Body of pancreas (tissue), 4 donors: ENCODE measurements at places on chromosomes 5 and 9. TPM values are rescaled to one million over a fixed set of nuclear protein-coding genes. Genes with fewer than 3 reads are reported as not detected.

- peak; percentile 82 for DNase-seq
Observed at GRCh38 chr5:76337953-76338451, 65.1 kb upstream of the IQGAP2 start.

- no peak for DNase-seq
Observed at GRCh38 chr5:18872978-18873377, 1115.0 kb downstream of the CDH18 start.

- no peak for DNase-seq
Observed at GRCh38 chr5:154571325-154572035, 93.5 kb upstream of the HAND1 start.

BTNL8 gene
- not detected for total RNA-seq

PFN3 gene
- not detected for total RNA-seq

DNA sequence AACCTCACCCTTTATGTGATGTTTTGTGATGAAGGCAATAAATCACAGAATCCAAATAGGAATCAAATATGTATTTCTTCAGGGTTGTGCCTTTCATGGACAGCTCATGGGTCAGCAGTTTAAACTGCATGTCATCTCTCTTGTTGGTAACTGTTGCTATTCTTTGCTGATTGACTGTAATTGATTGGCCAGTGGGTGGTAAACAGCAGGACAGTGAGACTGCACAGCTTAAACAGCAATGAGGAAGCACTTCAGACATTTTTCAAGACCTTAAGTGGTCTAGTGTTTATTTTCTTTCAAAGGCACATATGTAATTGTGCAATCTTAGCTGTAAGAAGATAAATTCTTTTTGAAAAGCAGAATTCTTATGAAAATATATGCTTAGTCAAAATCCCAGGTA is 260.5 kb downstream of the COX7C start:
- DNase-seq = no peak

DNA sequence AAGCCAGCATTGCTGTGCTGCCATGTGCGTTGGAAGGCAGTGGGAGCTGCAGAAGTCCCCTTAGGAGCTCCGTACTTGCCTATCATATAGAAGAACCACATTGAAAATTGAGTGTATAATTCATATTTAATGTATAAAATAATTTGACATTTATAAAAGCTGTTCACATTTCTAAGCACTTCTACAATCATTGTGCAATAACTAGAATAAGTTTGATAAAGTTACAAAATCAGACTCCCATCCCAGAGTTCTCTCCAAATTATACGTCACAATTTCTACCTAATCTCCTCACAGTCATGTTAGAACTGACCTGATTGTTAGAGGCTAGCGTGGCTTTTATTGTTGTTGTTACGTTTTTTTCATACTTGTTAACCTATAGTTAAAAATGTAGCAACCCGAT is 123.5 kb upstream of the ZNF366 start:
- DNase-seq = no peak

DNA sequence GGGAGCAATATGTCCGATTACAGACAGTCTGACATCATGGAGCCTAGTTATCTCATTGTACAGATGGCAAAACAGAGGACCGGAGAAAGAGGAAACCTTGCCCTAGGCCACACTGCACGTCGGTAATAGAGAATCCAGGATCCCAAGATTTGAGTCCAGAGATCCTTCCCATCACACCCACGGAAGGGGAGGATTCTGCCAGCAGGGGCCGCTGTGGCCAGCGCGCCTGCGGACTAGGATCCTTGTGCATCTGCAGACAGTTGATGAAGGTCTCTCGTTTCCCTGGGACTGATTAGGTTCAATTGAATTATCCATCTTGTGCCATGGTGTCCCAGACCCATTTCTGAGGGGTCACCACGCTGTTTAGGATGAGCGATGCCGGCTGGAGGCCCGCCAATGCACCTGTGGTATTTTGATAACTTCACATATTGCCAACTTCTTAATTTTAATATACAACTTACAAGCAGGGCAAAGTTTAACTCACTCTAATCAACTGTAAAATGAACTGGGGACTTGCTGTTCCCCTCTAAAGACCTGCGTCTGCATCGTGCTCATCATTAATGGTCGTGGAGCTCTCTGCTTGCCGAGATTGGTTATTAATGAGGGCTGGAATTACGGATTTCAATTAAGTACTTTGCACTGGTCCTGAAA is 592.7 kb upstream of the BRINP1 start:
- DNase-seq = peak; percentile 45

SRA1 gene
- total RNA-seq = 10.9 TPM

DNA sequence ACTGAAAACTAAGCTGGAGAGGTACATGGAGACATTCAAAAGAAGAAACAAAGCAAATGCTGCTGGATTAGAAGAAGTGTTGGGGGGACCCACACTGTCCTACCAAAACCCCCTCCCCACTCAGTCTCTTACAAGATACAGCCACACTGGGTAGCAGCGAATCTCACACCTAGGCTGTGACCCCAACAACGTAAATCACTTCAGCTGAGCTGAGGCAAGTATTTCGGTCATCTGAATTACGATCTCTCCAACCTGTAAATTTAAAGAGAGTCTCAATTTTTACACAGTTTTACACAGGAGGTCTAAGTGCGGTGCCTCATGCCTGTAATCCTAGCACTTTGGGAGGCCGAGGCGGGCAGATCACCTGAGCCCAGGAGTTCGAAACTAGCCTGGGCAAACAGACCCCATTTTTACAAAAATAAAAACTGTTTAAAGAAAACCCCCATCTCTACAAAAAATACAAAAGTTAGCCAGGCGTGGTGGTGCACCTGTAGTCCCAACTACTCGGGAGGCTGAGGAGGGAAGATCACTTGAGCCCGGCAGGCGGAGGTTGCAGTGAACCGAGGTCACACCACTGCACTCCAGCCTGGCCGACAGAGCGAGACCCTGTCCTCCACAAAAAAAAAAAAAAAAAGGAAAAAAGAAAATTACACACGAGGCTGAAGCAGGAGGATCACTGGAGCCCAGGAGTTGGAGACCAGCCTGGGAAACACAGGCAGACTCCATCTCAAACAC is 3.4 kb downstream of the CAMSAP1 start:
- no peak for DNase-seq

GRCh38 chr5:136766456-136766855 is 401.1 kb upstream of the TRPC7 start:
- DNase-seq = no peak

GRCh38 chr9:131961496-131961880 is 118.2 kb downstream of the MED27 start:
- DNase-seq = no peak

GTF2H2C gene
- 13.0 TPM for total RNA-seq

- DNase-seq = no peak
Observed at GRCh38 chr9:124520206-124520596, 13.0 kb upstream of the NR5A1 start.

DNA sequence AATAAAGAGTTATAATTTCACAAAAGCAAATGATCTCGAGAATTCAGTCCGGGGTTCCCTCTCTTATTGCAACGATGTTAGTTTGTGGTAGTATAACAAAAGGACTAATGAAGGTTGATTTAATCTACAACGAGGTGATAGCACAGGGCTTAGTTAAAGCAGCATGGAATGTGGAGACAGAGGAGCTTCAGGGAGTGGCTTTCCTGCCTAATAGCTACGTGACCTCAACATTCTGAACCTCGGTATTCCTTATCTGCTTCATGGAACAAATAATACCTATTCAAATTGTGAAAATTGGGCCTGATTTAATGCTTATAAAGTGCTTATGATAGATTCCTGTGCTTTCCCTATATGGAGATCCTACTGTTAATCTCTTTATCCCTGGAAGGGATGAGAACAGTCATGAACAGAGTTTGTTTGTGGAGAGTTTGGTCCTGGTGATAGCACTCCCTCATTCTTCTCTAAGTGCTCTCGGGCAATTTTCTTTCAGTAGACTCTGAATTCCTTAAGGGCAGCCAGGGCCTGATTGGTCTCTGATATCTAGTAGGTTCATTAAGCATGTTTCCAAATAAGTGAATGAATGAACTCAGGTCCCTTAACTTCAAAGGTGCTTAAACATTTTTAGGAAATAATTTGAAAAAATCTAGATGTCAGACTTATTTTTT is 104.1 kb upstream of the TUT7 start:
- no peak for DNase-seq

SCGB3A2 gene
- total RNA-seq = not detected

GRCh38 chr5:56406221-56406620 is 173.1 kb upstream of the ANKRD55 start:
- DNase-seq = no peak

SPATA31D1 gene
- total RNA-seq = not detected

DNA sequence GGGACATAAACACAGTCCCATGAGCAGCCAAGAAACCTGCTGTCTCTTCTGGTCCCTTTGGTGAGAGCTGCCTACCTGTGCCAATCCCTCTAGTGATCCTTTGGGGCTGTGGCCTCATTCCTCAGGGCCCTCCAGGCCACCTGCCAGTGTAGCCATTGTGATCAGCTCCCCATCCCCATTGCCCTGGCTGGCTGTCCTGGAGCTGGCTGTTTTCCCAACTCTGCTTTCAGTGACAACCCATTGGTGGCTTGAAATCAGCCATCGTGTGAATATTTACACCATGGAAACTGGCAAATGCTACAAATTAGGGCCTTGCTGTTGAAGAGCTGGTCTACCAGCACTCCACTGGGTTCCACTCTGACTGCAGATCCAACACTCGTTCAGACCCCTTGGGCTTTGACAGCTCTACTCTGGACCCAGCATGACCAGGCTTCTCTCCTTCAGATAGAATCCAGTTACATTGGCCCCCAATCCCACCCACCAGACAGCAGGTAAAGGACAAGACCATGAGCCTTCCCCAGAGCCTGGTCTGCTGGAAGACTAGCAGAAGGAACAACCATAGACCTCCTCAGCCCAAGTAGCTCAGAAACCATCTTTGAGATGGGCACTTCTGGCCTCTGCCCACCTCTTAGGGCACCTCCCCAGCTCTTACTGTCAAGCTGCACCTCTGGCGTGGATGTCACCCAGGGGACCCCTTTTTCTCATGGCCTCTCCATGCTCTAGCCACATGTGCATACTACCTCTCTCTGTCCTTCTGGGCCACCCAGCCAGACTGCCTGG is 69.2 kb upstream of the NEK6 start:
- no peak for DNase-seq

- no peak for DNase-seq
Observed at GRCh38 chr9:127015921-127016512, 101.4 kb downstream of the RALGPS1 start.

DNA sequence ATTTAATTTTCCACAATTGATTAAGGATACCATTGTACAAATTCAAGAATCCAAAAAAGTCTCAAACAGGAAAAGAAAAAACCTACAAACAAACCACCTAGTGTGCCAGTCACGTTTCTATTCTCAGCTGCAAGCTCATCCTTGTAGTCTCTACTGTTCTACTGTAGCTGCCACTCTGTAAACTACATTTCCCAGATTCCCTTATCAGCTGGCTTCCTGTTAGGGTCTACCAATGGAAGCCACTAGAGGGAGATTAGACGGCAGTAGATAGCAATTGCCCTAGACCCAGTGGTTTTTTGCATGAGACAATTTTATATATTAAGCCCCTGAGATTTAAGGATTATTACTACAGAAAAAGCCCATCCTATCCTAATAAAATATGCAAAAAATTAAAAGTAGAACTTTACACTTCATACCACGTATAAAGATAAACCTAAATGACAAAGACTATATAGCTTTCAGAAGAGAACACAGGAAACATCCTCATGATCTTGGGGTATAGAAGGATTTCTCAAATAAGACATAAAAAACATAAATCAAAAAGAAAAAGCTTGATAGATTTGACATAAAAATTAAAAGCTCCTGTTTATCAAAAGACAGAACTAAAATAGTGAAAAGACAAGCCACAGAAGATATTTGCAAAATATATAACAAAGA is 37.4 kb downstream of the P4HA2 start:
- no peak for DNase-seq

- DNase-seq = no peak
Observed at GRCh38 chr5:128470663-128471062, 67.4 kb downstream of the FBN2 start.

DNA sequence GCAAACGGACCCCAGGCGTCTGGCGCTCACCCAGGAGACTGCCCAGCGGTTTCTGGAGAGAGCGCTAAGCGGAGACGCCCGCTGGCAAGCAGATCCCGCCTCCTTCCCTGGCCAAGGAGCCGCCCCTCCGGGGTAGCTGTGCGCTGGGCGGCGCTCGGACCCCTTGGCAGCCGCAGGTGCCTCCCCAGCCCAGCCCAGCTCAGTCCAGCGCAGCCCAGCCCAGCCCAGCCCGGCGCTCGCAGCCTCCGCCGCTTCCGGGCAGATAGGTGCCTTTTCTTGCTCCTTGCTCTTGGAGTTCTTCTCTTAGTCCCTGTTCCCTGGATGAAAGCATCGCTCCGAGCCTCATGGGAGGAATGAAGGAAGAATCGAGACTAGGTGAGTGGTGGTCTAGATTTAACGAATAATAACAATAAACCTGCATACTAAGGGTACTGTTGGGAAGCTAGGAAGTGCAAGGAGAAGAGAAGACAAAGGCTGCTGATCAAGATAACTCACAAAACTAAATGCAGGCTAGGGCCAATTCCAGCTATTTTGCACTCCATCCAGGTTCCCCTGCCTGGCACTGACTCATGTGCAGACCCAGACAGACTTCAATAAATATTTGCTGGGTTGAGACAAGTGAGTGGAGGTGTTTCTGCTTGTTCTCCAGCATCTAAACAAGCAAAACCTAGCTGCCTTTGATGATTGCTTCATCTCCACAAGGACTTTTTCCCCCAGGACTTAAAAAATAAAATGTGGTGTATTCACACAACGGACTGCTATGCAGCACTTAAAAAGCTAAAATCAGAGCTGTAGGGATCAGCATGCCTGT is at the start of gene STK32A:
TSS of gene STK32A (plus strand) at position 202 of the 811 bp plus-strand sequence. CDS start 4,609 bp downstream, outside the sequence.
- DNase-seq = peak; percentile 85

DNA sequence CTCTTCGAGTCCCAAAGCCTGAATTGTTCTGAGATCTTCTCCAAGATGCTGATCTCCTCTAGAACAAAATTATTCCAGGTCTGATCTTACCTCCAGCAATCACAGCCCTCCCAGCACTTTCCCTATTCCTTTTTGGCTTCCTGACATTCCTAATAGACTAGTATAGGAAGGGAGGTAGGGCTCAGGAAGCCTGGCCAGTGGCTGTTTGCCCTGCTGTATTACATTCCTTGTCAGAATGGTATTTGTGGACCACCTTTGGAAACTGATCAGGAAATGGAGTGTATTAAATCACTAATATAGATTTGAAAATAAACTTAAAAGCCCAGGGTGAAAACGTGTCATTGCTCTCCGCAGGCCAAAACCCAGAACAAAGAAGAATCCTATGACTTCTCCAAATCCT is 74.3 kb upstream of the ENTREP1 start:
- DNase-seq = no peak

DNA sequence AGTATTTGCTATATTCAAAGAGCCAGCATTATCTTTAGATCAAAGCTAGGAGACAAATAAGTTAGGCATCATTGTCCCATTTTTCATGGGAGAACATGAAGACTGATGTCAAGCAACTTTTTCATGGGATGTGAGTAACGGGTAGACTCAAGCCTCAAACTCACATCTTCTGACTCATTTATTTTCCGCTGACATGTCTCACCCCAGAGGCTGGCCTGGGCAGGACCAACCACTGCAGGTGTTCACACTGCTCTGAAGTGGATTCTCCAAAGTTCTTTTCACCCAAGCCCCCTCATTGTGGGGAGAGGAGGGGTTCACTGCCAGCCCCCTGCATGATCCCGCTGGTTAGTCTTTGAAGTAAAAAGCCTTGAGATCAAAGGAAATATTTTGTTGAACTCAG is 34.9 kb upstream of the BASP1 start:
- no peak for DNase-seq

GRCh38 chr5:151751091-151751490 is 7.3 kb downstream of the ATOX1 start:
- no peak for DNase-seq

DNAH5 gene
- 2.6 TPM for total RNA-seq
